ENCODE measurements at places on chromosomes 4 and X.

DNA sequence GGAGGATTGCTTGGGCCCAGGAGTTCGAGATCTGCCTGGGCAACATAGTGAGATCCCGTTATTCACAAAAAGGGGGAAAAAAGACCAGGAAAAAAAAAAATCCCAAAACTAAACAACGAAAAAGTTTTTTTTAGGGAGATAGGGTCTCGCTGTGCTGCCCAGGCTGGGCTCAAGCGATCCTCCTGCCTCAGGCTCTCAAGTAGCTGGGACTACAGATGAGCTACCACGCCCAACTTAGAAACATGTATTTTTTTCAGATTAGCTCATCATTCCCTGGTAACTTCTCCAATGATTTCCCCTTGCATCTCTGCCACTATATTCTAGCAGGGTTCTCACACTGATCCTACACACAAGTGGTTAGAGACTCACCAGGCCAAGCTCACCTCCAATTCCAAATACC lies 24.4 kb upstream of the IRAK1 start:
- DNase-seq, result no peak

DNA sequence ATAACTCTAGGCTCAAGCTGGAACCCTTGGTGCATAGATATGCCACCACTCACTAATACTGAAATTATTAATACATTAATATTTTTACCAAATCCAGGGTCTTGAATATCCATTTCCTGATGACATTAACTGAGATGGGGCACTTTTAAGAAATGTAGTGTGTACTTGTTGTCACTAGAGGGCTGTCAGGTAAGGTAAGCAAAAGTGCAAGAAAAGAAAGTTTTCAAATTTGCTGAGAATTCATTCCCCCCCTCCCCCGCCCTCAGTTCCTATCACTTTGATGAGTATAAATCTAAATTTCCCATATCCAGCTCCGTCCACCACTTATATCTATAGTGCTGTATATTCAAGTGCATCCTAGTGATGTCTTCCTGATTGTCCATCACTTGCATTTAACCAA lies 20.5 kb upstream of the WDR44 start:
- DNase-seq, result no peak

DNA sequence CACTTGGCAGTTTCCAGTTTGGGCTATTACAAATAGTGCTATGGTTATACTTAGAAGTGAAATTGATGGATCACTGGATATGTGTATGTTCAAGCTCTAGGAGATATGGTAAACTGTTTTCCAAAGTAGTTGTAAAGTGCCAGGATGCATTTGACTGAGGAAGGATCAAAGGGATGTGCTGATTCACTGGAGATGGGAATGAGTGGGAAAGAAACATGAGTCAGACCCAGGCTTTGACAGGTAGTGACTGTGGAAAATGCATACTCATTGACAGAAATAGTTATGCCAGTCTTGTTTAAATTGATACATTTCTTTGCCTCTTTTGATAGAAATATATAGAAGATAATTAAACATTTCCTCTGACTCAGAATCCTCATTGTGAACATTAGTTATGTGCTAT lies 77.9 kb downstream of the CEP135 start:
- no peak for DNase-seq

DNA sequence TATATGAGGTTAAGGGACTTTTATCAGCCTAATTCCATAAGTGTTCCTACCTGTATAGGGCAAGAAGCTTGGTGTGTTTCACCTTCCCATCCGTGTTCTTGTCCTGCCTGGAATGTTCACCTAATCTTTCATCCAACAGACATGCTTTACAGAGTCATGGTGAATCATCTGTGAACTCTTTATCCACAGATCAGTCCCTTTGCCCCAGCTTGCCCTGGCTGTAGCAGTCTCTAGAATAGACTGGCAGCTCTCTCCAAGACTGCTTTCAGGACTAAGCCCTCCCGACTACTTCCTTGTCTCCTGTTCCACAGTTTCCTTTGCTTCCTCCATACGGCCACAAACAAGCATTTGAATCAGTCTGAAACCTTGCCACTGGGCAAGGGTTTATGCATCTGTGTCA lies 177.9 kb upstream of the IL15 start:
- no peak for DNase-seq

DNA sequence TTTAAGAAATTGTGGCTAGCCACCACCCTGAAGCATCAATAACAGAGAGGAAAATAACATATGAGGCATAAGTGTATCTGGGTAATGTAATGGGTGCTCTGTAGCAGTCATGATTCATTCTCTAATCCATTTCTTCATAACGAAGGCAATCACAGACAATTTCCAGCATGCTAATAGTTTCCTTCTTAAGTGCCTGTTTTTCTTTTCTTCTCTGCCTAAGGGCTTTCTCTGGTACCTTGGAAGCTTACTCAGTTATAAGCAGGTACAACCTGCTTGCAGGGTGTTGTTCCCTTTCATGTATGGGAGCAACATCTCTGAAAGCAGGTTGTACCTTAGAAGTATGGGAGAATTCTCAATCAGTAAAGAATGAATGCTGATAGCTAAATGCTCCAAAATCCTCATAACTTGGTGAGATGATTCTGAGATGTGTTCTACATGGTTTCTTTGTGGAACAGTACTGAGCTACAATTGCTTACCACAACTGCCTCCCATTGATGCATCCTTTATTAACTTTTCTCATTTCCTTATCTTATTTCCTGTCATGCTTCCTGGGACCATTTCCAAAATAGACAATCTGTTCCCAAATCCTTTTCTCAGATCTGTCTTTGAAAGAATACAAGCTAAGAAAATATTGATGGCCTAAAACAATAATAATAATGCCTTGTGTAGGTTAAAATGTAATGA lies 247.6 kb downstream of the PAPSS1 start:
- no peak for DNase-seq

- no peak for DNase-seq
Measured at GRCh38 chr4:20420916-20421602, 169.4 kb downstream of the SLIT2 start.

DNA sequence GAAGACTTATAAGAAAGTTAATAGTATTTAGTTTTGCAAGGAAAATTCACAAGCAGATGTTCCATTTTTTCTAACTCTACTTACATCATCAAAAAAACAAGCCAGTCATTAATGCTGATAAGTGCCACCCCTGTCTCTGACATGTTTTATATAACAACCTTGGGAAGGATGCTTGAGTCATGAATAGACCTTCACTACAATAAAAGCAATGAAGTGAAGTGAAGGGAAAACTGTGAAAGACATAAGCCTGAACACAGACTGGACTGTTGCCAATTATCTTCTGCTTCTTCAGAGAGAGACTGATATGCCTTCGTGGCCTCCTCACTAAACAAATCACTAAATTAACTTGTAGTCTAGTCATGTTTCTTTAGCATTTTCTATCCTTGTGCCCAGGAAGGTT lies 353.2 kb downstream of the PDHA2 start:
- no peak for DNase-seq

- DNase-seq, result no peak
Measured at GRCh38 chr4:113365377-113365776, 315.9 kb downstream of the ANK2 start.

- no peak for DNase-seq
Measured at GRCh38 chr4:131119661-131120060, 2023.7 kb downstream of the C4orf33 start.

- no peak for DNase-seq
Measured at GRCh38 chr4:120065974-120066516, 603 bp downstream of the MAD2L1 start.

- no peak for DNase-seq
Measured at GRCh38 chr4:146490106-146490505, 31.6 kb downstream of the SLC10A7 start.

- no peak for DNase-seq
Measured at GRCh38 chrX:39728025-39728424, 369.7 kb downstream of the BCOR start.

GRCh38 chr4:823761-824460 lies 2.0 kb downstream of the CPLX1 start:
- DNase-seq, result no peak

- DNase-seq, result no peak
Measured at GRCh38 chrX:2193273-2193592, 307.5 kb downstream of the DHRSX start.

- no peak for DNase-seq
Measured at GRCh38 chrX:112746812-112747595, 67.3 kb upstream of the LHFPL1 start.

DNA sequence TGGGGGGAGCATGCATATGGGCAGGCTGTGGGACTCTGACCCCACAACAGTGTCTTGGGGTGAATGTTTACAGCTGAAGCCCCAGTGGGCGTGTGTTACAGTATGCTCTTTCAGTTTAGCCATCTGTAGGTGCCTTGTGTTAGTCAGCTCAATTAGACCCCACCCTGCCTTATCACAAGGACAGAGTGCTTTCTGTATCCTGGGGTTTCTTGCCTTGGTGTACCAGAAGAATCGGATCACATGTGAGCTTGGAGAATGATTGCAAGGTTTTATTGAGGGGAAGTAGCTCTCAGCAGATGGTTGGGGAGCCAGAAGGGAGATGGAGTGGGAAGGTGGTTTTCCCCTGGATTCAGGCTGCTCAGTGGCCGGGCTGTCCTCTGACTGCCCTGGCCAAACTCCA lies 27.3 kb downstream of the SH3BGRL start:
- peak; percentile 36 for DNase-seq

DNA sequence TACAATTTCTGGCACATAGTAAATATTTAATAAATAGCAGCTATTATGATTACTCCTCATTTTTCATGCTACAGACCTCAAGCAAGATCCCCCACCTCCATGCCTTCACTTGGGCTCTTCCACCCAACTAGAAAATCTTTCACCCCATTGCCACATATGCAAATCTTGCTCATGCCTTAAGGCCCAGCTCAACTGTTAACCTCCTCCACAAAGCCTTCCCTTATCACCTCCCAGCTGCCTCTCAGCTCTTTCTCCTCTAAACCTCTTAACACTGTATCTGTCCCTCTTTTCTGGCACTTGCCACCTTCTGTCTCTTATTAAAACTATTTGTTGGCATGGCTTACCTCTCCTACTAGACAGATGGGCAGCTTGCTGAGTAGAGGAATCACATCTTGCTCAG lies 51.5 kb downstream of the PJA1 start:
- no peak for DNase-seq

DNA sequence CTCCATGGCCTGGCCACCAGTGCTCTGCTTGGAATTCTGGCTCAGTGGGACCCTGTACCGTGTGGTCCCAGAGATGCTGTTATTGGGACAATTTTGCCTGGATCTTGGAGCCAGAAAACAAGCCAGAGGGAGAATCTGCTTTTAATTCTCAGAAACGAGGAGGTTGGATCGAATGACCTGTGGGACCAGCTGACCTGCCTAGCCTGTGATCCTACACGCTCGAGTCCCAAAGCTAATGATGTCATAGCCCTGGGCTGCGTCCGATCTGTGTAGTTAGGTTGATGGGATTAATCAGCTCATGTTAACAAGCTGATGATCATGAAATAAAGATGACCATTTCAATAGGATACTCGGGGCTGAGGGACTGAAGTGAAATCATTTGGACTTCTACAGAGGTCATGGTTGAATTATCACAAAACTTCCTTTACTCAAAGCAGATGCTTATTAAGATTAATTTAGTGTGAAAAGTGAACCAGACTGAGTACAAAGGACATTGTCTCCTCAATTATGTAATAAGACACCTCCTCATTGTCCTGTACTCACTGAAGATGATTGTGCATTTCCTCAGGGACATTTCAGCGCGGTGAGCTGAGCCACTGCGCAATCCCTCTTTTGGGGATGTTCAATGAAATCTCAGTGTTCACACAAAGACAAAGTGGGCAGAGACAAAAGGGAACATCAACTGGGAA lies 51.9 kb upstream of the STX18 start:
- DNase-seq, result no peak

GRCh38 chr4:184907216-184907615 lies 81.4 kb upstream of the ACSL1 start:
- DNase-seq, result peak; percentile 13

DNA sequence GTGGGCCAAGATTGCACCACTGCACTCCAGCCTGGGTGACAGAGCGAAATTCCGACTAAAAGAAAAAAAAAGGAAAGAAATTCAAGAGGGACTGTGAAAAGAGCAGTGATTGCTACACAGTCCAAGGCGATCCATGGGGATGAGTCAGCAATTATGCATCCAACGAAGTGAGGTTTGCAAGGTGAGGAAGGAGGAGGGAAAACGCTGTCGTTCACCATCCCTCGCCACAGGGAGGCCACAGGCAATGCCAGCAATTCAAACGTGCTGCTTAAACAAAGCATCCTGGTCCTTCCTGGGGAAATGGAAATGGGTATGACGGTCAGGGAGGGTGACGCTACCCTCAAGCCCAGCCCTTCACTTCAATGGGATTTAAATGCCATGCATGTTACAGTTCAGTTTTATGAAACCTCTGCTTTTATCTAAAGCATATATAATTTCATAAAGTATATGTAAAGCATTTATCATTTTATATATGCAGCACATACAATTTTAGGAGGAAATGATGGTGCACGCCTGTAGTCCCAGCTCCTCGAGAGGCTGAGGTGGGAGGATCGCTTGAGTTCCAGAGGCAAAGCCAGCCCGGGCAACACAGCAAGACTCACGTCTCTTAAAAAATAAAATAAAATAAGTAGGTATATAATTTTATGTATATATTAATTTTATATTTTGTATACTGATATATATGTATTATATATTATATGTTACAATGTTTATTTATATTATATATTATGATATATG lies 108.7 kb downstream of the DHRSX start:
- DNase-seq, result no peak

- no peak for DNase-seq
Measured at GRCh38 chrX:147877726-147878125, 34.0 kb upstream of the FMR1 start.

- no peak for DNase-seq
Measured at GRCh38 chr4:110586131-110586850, 36.6 kb downstream of the PITX2 start.

- DNase-seq, result no peak
Measured at GRCh38 chrX:104310657-104311254, 56.0 kb upstream of the ESX1 start.

- DNase-seq, result no peak
Measured at GRCh38 chr4:81737865-81738559, 266.3 kb upstream of the RASGEF1B start.

GRCh38 chrX:137427816-137428215 lies 138.1 kb upstream of the ZIC3 start:
- no peak for DNase-seq

DNA sequence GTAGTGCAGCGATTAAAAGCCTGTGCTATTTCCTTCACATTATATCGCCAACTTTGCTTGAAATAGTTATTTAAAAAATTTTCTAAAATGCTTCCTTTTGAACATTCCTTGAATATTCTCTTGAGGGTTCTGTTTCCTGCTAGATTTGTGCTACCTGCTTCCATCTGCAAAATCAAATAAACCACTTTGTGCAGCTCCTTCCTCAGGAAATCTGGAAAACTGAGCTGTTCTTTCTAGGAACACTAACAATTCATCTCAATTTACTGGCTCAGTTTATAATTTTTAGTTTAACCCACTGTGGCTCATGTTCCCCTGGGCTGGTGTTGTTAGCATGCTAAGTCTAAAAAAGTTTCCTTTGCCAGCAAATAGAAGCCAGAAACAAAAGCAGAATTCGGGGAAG lies 88.1 kb upstream of the LCORL start:
- no peak for DNase-seq

- no peak for DNase-seq
Measured at GRCh38 chrX:97629597-97629985, 745.9 kb downstream of the RPA4 start.

- no peak for DNase-seq
Measured at GRCh38 chr4:20037745-20038144, 214.0 kb upstream of the SLIT2 start.

GRCh38 chr4:2807571-2807970 lies 14.7 kb downstream of the SH3BP2 start:
- DNase-seq, result no peak

- no peak for DNase-seq
Measured at GRCh38 chrX:136742721-136743379, 37.9 kb downstream of the ARHGEF6 start.

GRCh38 chrX:2416851-2417604 lies 83.7 kb downstream of the DHRSX start:
- no peak for DNase-seq
